ENCODE measurements at places on chromosomes 12 and 14. TPM values are rescaled to one million over a fixed set of nuclear protein-coding genes. Genes with fewer than 3 reads are reported as not detected.

The LMBR1L gene
- total RNA-seq: 53.2 TPM

The TAS2R20 gene
- 2.1 TPM for total RNA-seq

- H3K36me3 ChIP-seq: no peaks in the 10 kb centered on the region
- peaks cover 2% of the 10 kb centered on the region for H3K4me1 ChIP-seq
- H3K4me3 ChIP-seq: no peak overlapping the region
Observed at GRCh38 chr12:51428256-51428655, 3.6 kb downstream of the SLC4A8 start.

- DNase-seq: peak; percentile 43
- no peak overlapping the region for H3K4me3 ChIP-seq
- H3K4me1 ChIP-seq: no peaks in the 10 kb centered on the region
- H3K27me3 ChIP-seq: no peaks in the 10 kb centered on the region
- H3K36me3 ChIP-seq: no peaks in the 10 kb centered on the region
Observed at GRCh38 chr14:63650256-63650952, 8.7 kb upstream of the WDR89 start.

DNA sequence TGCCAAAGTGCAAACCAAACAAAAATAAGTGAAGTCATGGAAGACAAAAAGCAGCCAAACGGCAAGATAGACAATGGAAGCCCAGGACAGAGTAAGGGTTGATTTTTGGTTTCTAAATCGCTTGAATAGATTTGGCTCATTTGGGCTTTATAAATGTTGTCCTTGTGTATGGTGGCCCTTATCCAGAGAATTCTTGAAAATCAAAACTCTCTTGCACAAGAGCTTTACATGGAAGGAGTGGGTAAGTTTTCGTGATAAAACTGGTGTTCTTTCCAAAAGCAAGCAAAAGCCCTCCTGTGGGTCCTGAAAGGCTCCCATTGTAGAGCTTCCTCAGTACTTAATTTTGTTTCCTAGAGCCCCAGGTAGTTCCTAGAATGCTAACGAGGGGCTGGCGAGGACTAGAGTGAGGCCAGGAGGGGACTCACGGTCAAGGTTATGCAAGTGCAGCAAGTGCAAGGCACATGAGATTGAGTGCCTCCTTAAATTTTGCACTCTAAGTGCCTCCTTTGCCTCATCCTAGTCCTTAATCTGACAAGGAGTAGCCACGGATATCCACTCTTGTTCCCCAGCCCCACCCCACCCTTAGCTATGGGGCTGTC is 4.1 kb downstream of the SIX6 start:
- H3K4me3 ChIP-seq: no peak overlapping the region
- no peak overlapping the region for H3K27ac ChIP-seq
- no peak for DNase-seq
- peaks cover 75% of the 10 kb centered on the region for H3K27me3 ChIP-seq
- H3K36me3 ChIP-seq: no peaks in the 10 kb centered on the region
- no peaks in the 10 kb centered on the region for H3K4me1 ChIP-seq

DNA sequence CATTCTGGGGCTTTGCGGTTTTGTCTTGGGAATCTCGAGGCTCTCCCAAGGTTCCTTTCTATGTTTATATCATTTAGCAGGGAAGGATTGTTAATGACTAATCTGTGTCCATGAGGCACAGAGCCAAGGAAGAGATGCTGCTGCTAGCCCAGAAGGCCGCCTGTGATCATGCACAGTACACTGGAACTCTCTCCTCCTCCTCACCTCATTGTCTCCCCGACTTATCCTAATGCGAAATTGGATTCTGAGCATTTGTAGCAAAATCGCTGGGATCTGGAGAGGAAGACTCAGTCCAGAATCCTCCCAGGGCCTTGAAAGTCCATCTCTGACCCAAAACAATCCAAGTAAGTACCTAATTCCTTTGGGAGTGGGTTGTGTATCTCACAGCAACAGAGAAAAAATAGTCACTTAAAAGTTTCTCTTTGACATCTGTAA is at the start of gene NR1H4:
Gene NR1H4 (plus strand): TSS at position 151 of the 435 bp plus-strand sequence. CDS start 19,458 bp downstream, outside the sequence.
- H3K4me1 ChIP-seq: peaks cover 2% of the 10 kb centered on the region
- H3K4me3 ChIP-seq: no peak within 1 kb of the TSS
- no peak within 1 kb of the TSS for H3K27ac ChIP-seq
- no peaks in the 10 kb centered on the region for H3K27me3 ChIP-seq
- peak; percentile 75 for DNase-seq

The FOXN4 gene
- total RNA-seq: not detected

- H3K36me3 ChIP-seq: no peaks in the 10 kb centered on the region
- no peaks in the 10 kb centered on the region for H3K4me1 ChIP-seq
- no peak overlapping the region for H3K4me3 ChIP-seq
- H3K27ac ChIP-seq: no peak overlapping the region
Observed at GRCh38 chr14:22379727-22380126, 209.3 kb downstream of the DAD1 start.

The FAM90A1 gene
- 0.33 TPM for total RNA-seq

DNA sequence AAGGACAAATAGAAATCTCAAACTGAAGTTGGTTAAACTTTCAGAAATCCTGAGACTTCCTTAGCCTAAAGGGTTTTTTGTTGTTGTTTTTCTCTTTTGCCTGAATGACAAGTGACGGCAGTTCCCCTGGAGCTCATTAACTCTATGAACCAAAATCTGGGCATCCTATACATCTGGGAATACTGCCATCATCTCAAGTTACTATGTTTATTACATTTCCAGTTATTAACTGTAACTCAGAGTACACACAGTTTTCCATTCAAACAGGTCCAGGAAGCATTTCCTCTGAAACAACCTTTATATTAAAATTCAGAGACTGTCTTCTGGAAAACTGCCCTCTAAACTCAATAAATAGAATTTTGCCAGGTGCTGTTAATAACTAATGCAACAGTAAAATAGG is 55.6 kb upstream of the CDKL1 start:
- H3K27me3 ChIP-seq: no peaks in the 10 kb centered on the region
- H3K4me1 ChIP-seq: peaks cover 8% of the 10 kb centered on the region
- no peak overlapping the region for H3K4me3 ChIP-seq

DNA sequence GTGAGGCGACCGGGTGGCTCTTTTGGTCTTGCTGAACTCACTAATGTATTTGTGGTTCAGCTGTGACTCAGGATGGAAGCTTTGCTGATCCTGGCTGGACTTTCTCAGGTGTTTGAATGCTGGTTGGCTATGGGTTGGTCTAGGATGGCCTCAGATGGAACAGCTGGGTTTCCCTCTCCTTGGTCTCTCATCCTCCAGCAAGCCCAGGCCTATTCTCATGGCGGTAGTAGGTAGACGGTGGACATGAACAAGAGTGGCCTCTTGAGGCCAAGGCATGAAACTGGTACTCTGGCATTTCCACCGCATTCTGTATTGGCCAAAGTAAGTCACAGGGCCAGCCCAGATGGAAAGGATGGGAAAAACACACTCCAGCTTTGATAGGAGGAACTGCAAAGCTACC is 11.8 kb upstream of the POLR3B start:
- no peaks in the 10 kb centered on the region for H3K36me3 ChIP-seq
- H3K4me1 ChIP-seq: peaks cover 6% of the 10 kb centered on the region
- no peak overlapping the region for H3K27ac ChIP-seq
- no peak overlapping the region for H3K4me3 ChIP-seq
